Endothelial cell of umbilical vein (primary cell): ENCODE measurements at places on chromosomes 1 and 21. TPM values are rescaled to one million over a fixed set of nuclear protein-coding genes. Genes with fewer than 3 reads are reported as not detected.

Gene TLR5
- total RNA-seq = 0.15 and 0.16 TPM in 2 replicates

Gene SYCP1
- total RNA-seq = not detected in 2 replicates

Gene S100A7
- not detected in 2 replicates for total RNA-seq

Gene CCDC185
- not detected in 2 replicates for total RNA-seq

Gene IFI44
- total RNA-seq = 9.6 and 11.8 TPM in 2 replicates

Gene RXFP4
- total RNA-seq = not detected in 2 replicates

Gene MLLT11
- 26.5 and 38.1 TPM in 2 replicates for total RNA-seq

Gene CFHR2
- total RNA-seq = not detected in 2 replicates

Gene KLHL12
- 22.8 and 25.2 TPM in 2 replicates for total RNA-seq

Gene CD52
- total RNA-seq = not detected in 2 replicates

Gene MYBPH
- total RNA-seq = not detected in 2 replicates

Gene RAB7B
- not detected in 2 replicates for total RNA-seq

Gene SEC16B
- 0.44 and 0.78 TPM in 2 replicates for total RNA-seq

Gene LDLRAD1
- total RNA-seq = not detected in 2 replicates

Gene DBT
- total RNA-seq = 7.9 and 9.0 TPM in 2 replicates

Gene FAM78B
- not detected in 2 replicates for total RNA-seq

Gene FAAH
- total RNA-seq = 1.5 TPM in 1 of 2 replicates, not detected in the other

Gene SEMA4A
- total RNA-seq = 1.5 and 1.6 TPM in 2 replicates

Gene TTC24
- total RNA-seq = not detected in 2 replicates

Gene TMPRSS3
- not detected in 2 replicates for total RNA-seq

Gene CATSPERE
- 0.72 and 1.9 TPM in 2 replicates for total RNA-seq

Gene DLGAP3
- total RNA-seq = 0.12 and 0.20 TPM in 2 replicates

Gene AK5
- 3.3 and 7.5 TPM in 2 replicates for total RNA-seq

Gene PCSK9
- total RNA-seq = 0.23 and 0.35 TPM in 2 replicates

Gene SLAMF6
- total RNA-seq = not detected in 2 replicates

Gene DMBX1
- not detected in 2 replicates for total RNA-seq

Gene TDRD10
- 3.9 and 6.1 TPM in 2 replicates for total RNA-seq

Gene SLAMF7
- not detected in 2 replicates for total RNA-seq

Gene LCE1F
- total RNA-seq = not detected in 2 replicates

Gene FNDC5
- total RNA-seq = 0.64 TPM in 1 of 2 replicates, not detected in the other

Gene OR2L2
- total RNA-seq = 0.07 TPM in 1 of 2 replicates, not detected in the other

Gene TMEM200B
- 1.5 and 1.6 TPM in 2 replicates for total RNA-seq

Gene U2AF1
- total RNA-seq = 49.5 and 59.3 TPM in 2 replicates

Gene CRABP2
- total RNA-seq = 1.0 and 2.6 TPM in 2 replicates

Gene LINGO4
- not detected in 2 replicates for total RNA-seq

Gene DNALI1
- 6.2 and 8.1 TPM in 2 replicates for total RNA-seq

Gene CHD1L
- 33.8 and 38.3 TPM in 2 replicates for total RNA-seq
